ENCODE measurements at places on chromosomes 1 and 21.

DNA sequence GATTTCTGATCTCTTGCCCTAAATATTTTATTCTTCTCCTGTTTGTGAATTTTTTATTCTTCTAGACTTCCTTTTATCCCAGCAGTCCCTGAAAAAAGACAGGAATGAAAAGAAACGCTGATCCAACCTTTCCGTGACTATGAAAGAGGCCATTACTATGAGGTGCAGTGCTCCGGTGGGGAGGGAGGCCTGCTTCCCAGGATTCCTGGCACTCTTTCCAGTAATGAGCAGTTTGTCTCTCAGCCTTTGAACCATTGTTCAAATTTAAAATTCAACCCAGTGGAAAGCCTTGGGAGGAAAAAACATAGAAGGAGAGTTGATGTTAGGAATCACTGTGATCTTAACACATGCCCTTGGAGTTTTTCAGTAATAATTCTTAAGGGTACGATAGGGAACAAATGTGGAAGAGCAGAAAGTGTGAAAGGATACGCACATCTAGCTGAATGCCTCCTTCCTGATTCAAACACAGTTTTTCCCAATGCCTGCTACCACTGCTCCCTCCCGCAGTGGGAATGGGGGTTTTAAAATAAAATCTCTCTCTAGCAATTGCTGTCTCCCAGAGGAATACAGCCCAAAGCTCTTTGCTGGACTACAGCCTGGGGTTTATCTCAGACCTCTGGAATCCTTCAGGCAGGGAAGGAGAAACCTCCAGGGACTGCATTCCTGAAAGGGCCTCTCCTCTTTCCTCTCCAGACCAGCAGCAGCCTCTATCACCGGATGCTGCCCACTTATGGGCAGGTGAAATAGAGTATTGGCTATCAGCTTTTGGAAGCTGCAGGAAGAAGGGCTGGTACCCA lies 6.1 kb downstream of the IER5 start:
- DNase-seq: no peak

- DNase-seq: no peak
These were observed 9.8 kb downstream of the DUSP10 start for GRCh38 chr1:221732052-221732451.

GRCh38 chr1:46396441-46397398 lies 2.6 kb downstream of the FAAH start:
- DNase-seq: no peak

DNA sequence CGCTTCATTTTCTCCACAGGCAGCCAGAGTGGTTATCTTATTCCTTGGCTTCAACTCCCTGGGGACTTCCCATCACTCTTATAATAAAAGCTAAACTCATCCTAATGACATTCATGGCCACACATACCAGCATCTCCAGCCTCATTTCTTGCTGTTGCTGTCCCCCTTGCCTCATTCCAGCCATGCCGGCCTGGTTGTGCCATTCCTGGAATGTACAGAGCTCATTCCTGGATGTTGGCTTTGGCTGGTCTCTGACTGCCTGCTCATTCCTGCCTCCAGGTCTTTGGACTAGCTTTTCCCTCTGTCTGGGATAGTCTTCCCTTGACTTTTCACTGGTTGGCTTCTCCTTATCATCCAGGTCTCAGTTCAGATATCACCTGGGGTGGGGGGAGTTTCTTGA lies 2.4 kb upstream of the PEF1 start:
- DNase-seq: no peak

GRCh38 chr1:9027307-9027706 lies 1.1 kb upstream of the SLC2A7 start:
- no peak for DNase-seq

DNA sequence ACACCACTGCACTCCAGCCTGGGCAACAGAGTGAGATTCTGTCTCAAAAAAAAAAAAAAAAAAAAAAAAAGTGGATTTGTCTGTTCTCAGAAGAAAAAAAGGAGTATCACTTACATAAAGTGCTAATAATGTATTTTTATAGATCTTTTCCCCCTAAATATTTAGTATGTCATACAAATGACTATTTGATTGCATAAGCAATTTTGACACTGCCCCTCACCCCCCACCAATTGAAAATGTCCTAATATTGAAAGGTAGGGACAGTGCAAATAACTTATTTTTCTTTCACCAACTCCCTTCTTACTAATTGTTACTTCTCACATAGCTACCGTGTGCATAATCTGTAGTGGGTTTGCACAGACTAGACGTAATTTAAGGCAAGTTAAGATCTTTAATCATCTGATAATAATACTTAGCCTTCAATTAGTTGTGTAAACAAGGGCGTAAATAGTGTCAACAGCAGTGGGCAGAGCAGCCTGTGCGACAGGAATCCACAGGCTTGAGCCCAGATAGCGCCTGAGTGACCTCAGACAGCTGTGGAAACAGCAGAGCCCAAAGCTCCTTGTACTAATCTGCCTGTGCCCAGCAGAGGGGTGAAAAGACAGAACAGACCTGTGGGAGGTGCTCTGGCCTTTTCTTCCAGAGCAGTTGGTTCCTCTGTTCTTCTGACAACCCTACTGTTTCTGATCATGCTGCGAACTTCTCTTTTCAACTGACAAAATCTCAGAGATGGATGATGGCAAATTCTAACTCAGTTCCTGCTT lies 4.5 kb upstream of the IER5 start:
- peak; percentile 41 for DNase-seq

- DNase-seq: peak; percentile 2
These were observed 8.2 kb downstream of the UQCRHL start for GRCh38 chr1:15799004-15799867.

GRCh38 chr1:218698141-218698540 lies 353.0 kb downstream of the TGFB2 start:
- no peak for DNase-seq

DNA sequence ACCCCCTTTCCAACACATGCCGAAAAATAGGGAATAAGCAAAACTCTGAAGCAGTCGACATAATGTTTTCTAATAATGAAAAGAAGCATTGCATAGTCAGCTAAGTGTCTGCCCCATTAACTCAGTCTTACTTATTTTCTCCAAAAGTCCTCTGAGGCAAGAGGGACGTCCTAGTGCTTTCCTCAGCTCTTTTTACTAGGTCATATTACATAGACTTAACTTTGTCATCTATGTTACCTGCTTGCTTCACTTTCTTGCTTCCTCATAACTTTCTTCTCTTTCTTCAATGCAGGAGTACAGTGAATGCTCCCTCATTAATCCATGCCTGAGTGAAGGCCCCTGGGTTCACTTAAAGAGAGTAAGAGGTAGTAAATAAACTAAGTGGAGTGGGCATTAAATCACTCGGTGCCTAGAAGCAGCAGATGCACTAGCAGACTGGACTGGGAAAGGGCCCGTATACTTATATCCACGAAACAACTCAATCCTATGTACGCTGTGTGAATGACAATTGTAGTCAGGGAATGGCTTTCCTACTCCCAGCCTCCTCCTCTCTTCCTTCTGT lies 210.5 kb upstream of the SPAG17 start:
- DNase-seq: no peak

DNA sequence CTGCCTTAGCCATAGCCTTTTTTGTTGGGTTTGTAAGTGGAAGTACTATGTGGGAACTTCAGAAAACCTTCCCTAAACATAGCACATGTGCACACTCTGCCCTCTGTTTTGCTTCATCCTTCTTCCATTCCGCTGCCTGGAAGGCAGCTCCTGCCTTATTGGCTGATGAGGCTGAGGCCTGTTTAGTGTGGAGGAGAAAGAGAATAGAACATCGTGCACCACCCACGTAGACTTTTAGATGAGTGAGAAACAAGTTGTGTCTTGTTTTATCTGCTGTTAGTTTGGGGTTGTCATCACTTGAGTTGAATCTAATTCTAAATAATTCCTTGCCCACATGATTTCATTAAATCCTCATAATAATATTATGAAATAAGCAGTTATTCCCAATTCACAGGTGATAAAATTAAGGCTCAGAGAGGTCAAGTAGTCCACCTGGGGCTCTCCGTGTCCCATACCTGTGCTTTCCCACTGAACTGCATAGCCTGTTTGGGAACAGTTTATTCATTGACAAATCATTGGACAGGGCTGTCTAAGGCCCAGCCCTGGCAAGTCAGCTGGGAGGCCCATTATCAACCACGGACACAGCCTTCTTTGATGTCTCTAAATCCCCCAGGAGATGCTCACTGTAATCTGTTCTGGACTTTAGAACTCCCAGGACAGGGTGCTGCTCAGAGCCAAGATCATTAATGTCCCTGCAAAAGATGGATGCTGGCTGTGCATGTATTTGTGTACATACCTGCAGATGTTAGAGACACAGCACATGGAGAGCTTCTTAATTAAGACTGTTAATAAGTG lies 93.0 kb downstream of the ABCA4 start:
- DNase-seq: no peak

DNA sequence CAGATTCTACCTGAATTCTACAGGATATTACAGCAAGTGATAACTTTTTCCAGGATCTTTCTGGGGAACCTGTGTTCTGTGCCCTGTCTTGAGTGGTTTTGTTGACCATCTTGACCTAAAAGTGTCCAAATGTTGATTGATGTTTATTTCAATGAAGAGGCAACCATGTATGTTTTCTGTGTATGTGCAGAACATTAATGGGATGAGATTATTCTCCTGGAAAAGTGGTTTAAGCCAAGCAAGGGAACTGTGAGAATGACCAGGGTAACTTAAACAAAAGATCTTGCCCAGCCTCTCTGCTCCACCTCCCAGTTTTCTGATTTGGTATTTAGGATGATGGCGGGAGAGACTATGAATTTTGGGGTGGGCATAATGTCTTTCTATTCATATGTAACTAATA lies 1.0 kb upstream of the SAMD13 start:
- DNase-seq: no peak

- DNase-seq: no peak
These were observed 10.0 kb downstream of the NCF2 start for GRCh38 chr1:183580281-183580682.

DNA sequence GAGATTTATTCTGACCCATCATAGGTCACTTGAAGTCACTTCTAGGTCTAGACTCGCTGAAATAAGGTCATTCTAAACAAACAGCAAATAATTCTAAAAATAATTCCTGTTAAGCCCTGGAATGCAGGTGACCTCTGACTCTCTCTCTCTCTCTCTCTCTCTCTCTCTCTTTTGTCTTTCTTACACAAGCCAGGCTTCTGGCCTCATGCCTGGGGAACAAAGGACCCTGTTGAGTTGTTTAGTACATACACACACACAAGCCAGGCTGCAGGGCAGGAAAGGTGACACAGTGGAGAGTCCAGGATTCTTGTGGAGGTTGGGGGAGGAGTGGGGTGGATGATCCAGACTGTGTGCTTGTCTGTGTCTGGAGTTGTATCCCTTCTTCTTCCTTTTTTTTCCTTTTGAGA lies 4.0 kb upstream of the MEX3A start:
- DNase-seq: no peak
